ENCODE measurements at places on chromosomes 1 and 21. TPM values are rescaled to one million over a fixed set of nuclear protein-coding genes. Genes with fewer than 3 reads are reported as not detected.

GRCh38 chr1:245671966-245672767, 517.4 kb downstream of the KIF26B start:
- H3K4me1 ChIP-seq, result no peaks in the 10 kb centered on the region
- H3K27ac ChIP-seq, result no peak overlapping the region
- H3K27me3 ChIP-seq, result no peaks in the 10 kb centered on the region
- no peaks in the 10 kb centered on the region for H3K36me3 ChIP-seq

DNA sequence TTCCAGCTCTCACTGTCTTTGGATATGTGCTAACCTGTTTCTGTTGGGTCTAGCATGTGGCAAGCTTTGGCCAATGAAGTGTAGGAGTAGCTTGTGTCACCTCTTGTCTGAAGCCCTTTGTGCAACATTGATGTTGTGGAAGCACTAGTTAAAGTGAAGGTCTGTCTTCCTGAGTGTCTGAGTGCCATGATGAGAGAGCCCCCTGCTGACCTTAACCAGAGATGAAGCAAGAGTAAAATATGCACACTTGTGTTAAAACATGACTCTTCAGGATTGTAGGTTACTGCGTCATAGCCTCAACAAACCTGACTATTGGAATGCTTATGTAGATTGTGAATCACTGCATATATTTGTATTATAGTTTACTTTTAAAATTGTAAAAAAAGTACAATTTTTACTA, 103.7 kb downstream of the NCAM2 start:
- H3K4me3 ChIP-seq, result no peak overlapping the region
- no peak overlapping the region for H3K27ac ChIP-seq
- no peaks in the 10 kb centered on the region for H3K36me3 ChIP-seq
- H3K4me1 ChIP-seq, result no peaks in the 10 kb centered on the region
- DNase-seq, result no peak

Gene LYSMD1
- total RNA-seq, result 1.0 TPM

- H3K4me3 ChIP-seq, result no peak overlapping the region
- no peaks in the 10 kb centered on the region for H3K36me3 ChIP-seq
- DNase-seq, result no peak
These were observed 14.2 kb upstream of the KCNE1 start for GRCh38 chr21:34526241-34526617.

- no peak overlapping the region for H3K4me3 ChIP-seq
- H3K27me3 ChIP-seq, result no peaks in the 10 kb centered on the region
- H3K27ac ChIP-seq, result no peak overlapping the region
- H3K4me1 ChIP-seq, result no peaks in the 10 kb centered on the region
- DNase-seq, result no peak
- peaks cover 27% of the 10 kb centered on the region for H3K36me3 ChIP-seq
These were observed 47.7 kb downstream of the NTPCR start for GRCh38 chr1:232998138-232998537.

Gene TIMM17A
- 26.0 TPM for total RNA-seq

DNA sequence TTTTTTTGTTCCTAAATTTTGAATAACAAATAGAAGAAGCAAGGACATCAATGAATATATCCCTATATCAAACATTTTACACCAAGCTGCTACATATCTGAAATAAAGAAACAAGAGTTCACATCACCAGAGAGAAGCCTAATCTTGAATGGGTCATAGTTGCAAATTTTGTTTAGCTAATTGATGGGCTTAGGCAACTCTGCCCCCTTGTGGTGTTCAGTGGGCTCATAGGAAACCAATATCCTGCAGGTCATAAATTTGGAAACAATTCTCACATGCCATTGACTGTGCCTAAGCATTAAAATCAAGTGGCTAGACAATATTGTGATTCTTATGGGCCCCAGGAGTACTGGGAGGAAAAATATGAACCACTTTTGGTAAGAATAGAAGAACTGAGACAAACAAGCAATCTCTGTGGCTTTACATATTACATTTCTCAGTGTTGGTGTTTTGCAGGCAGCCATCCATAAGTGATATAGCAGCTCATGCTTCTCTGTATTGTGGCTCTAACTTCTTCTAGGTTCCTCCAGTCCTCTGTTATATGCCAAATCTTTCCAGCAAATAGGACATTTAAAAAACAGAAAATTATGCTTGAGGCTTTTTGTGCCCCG, 1262.8 kb upstream of the PRMT6 start:
- H3K27me3 ChIP-seq, result no peaks in the 10 kb centered on the region
- no peaks in the 10 kb centered on the region for H3K4me1 ChIP-seq
- H3K27ac ChIP-seq, result no peak overlapping the region
- no peak for DNase-seq
- H3K4me3 ChIP-seq, result no peak overlapping the region
- H3K36me3 ChIP-seq, result no peaks in the 10 kb centered on the region

GRCh38 chr1:177346790-177347359, 176.1 kb downstream of the BRINP2 start:
- no peak overlapping the region for H3K4me3 ChIP-seq
- H3K36me3 ChIP-seq, result no peaks in the 10 kb centered on the region
- DNase-seq, result no peak
- H3K27me3 ChIP-seq, result no peaks in the 10 kb centered on the region
- no peak overlapping the region for H3K27ac ChIP-seq

Gene CLCA4
- total RNA-seq, result not detected

GRCh38 chr1:45607404-45608074, 16.3 kb downstream of the CCDC17 start:
- no peaks in the 10 kb centered on the region for H3K27me3 ChIP-seq
- no peak overlapping the region for H3K4me3 ChIP-seq
- H3K36me3 ChIP-seq, result peaks cover 46% of the 10 kb centered on the region
- peaks cover 9% of the 10 kb centered on the region for H3K4me1 ChIP-seq
- no peak for DNase-seq

Gene FCRL3
- total RNA-seq, result 6.1 TPM

Gene GPBP1L1
- total RNA-seq, result 187 TPM

DNA sequence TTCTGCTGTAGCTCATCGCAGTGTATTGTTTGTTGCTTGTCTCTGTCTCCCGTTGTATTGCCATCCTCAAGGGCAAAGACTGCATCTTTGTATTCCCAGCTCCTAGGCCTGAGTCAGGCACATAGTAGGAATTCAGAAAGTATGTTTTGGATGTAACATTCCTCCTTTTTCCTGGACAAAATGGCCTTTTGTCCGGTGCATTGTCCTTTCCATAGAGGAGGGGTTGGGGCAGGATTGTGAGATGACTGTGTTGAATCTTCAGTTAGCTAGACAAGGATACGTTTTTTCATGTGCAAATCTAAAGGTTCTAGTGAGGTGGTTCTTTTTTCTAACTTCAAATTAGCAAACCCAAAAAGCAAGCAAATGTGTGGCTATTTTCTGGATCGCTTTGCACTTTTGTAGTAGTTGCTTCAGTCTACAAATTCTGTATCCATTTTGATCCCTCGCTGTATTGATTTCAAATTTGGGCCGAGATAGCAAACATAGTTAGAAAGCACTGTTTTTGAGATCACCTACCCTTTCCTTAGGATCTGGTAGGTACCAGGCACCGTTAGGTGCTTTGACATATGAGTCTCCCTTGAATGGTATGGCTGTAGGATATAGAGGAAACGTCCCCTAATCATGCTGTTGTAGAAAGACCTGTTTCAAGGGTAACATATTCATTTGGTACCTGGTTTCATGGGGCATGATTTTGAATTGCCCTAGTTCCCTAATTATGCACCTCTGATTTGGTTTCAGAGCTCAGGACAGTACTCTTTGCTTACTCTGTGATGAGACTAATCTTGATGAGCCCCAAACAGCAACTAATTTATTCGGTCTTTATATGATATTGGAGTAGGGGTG, 1.2 kb downstream of the PPP1R8 start:
- H3K27me3 ChIP-seq, result no peaks in the 10 kb centered on the region
- peak overlapping the region; percentile 73 for H3K27ac ChIP-seq
- H3K4me3 ChIP-seq, result peak overlapping the region; percentile 76
- no peak for DNase-seq
- H3K36me3 ChIP-seq, result peaks cover 34% of the 10 kb centered on the region

GRCh38 chr1:10759413-10760200, 36.8 kb downstream of the CASZ1 start:
- H3K36me3 ChIP-seq, result no peaks in the 10 kb centered on the region
- no peak overlapping the region for H3K27ac ChIP-seq
- DNase-seq, result no peak
- H3K4me1 ChIP-seq, result peaks cover 14% of the 10 kb centered on the region

Gene KRTAP7-1
- not detected for total RNA-seq

- no peaks in the 10 kb centered on the region for H3K4me1 ChIP-seq
- H3K36me3 ChIP-seq, result no peaks in the 10 kb centered on the region
- H3K4me3 ChIP-seq, result no peak overlapping the region
- DNase-seq, result no peak
These were observed 86.8 kb downstream of the SPATA17 start for GRCh38 chr1:217717959-217718358.

- H3K36me3 ChIP-seq, result no peaks in the 10 kb centered on the region
- DNase-seq, result no peak
- no peaks in the 10 kb centered on the region for H3K27me3 ChIP-seq
- no peak overlapping the region for H3K4me3 ChIP-seq
These were observed 55.8 kb downstream of the CCDC30 start for GRCh38 chr1:42518908-42519307.

- H3K27me3 ChIP-seq, result peaks cover 10% of the 10 kb centered on the region
- no peak overlapping the region for H3K4me3 ChIP-seq
- no peak overlapping the region for H3K27ac ChIP-seq
- H3K36me3 ChIP-seq, result no peaks in the 10 kb centered on the region
These were observed 11.7 kb upstream of the ARF1 start for GRCh38 chr1:228070851-228071250.

Measured in CD4-positive, alpha-beta memory T cell (primary cell).